CD4-positive, alpha-beta T cell (primary cell): ENCODE measurements at places on chromosomes 5 and 9.

DNA sequence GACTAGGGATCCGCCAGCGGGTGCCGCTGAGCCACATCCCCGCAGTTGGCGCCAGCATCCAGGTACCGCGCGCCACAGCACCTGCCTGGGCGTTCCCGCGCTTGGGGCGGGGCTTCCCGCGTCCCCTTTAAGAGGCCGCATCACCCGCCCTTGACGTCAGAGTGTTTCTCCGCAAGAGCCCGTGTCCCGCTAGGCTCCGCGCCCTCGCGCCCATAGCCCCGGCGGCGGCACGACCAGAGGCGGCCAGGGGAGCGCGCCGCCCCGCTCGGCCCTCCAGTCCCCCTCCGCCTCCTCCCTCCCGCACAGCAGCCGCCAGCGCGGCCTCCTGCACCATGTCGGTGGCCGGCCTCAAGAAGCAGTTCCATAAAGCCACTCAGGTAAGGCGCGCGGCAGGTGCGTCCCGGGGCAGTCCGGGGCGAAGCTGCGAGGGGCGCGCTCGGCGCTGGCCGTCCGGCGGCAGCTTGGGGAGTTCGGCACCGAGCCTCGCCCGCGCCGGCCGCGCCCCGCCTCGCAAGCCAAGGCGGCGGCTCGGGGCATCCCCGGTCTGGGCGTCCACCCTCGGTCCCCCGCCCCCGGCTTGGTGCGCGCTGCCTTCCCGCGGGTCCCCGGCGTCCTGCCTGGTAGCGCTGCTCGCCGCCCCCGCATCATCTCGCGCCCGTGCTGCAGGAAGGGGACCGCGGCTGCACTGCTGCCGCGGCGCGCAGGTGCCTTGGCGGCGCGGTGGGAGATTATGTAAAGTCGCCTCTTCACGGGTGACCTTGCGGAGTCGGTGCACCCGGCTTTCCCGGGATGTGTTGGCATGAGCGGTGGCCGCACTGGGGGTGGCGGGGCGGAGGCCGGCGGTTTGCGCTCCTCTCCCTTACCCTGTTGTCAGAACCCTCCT, at the start of gene SH3GL2:
Gene SH3GL2 (plus strand): TSS at position 156 of the 883 bp plus-strand sequence.
- DNase-seq = no peak

- DNase-seq = peak; percentile 9
These were observed 65.8 kb downstream of the MTX3 start for GRCh38 chr5:79924936-79925893.

GRCh38 chr5:95555553-95555952, 652 bp downstream of the ARSK start:
- DNase-seq = no peak

DNA sequence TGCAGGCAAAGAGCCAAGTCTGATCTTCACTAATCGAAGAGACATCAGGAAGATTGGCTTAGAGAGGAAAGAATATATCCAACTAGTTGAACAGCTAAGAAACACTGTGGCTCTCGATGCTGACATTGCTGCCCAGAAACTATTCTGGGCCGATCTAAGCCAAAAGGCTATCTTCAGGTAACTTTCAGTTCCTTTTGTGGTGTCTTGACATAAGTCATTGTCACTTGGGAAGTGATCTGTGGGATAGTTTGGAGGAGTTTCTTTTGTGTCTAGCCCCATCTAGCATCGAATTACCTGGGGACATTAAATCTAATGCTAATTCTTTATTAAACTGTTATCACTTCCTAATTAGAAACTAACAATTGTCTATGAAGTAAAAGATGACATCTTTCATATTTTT, 24.0 kb downstream of the VLDLR start:
- no peak for DNase-seq

GRCh38 chr9:132040808-132041207, 38.9 kb downstream of the MED27 start:
- no peak for DNase-seq

DNA sequence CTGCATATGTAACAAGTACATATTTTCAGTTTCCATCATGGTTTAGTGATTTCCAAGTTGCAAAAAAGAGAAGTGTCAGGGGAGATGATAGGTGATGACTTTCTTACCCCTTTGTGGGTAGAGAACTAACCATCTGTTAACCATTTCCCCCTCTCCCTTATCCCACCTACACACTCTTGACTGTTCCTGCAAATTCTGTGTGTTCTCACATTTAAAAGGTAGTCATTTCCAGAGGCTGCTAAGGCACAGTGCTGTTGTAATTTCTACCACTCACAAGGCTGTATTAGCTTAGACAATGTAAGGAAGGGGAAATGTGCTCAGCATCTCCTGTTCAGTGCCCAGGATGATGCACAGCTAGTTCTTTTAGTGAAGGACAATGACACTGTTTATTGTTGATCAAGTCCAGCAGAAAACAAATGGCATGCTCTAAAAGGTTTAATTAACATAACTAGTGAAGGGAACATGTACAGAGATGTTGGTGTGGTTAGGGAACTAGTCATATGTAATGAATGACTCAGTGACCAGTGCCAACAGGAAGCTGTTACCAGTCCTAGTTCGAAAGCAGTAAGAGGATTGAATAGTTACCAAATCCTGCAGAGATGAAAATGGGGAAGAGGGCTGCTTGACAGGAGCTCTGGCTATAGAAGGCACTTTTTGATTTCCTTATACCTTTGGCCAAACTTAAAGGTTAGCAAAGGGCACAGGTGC, 165.1 kb downstream of the PLK2 start:
- no peak for DNase-seq

- no peak for DNase-seq
These were observed 105.1 kb upstream of the SGCD start for GRCh38 chr5:156221816-156222215.

DNA sequence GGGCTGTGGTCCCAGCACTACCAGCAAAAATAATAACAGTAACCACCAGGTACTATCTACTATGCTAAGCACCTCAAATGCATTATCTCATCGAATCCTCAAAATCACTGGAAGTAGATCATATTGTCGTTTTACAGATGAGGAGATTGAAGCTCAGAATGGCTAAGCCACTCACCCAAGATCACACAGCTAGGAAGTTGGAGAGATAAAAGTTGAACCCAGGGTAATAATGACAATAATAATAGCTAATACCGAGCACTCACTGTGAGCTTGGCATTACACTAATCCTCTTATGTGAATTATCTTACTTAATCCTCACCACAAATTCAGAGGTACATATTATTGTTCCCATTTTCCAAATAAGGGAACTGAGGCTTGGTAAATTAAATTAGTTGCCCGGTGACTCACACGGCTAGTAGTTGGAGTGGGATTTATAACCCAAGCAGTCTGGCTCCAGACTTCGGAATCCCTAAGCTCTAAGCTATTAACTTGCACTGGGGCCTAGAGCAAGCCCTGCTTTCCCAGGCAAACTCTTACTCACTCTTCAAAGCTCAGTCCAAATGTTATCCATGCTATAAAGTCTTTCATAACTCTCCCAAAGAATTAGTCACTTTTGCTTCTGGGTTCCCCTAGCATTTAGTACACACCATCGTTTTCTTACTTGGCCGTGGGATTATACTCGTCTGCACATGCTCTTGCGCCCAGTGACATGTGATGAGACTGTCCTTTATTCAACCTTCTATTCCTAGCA, 3.8 kb downstream of the ARSI start:
- DNase-seq = no peak

- DNase-seq = no peak
These were observed 37.8 kb downstream of the FAM78A start for GRCh38 chr9:131238402-131239021.

DNA sequence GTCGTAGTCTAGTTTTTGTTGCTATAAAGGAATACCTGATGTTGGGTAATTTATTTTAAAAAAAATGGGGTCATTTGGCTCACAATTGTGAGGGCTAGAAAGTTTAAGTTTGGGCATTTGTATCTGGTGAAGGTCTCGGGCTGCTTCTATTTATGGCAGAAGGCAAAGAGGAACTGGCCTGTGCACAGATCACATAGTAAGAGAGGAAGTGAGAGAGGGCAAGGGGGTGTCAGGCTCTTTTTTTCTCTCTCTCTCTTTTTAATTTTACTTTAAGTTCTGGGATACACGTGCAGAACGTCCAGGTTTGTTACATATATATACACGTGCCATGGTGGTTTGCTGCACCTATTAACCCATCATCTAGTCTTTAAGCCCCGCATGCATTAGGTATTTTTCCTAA, 453.3 kb downstream of the DIRAS2 start:
- DNase-seq = no peak

DNA sequence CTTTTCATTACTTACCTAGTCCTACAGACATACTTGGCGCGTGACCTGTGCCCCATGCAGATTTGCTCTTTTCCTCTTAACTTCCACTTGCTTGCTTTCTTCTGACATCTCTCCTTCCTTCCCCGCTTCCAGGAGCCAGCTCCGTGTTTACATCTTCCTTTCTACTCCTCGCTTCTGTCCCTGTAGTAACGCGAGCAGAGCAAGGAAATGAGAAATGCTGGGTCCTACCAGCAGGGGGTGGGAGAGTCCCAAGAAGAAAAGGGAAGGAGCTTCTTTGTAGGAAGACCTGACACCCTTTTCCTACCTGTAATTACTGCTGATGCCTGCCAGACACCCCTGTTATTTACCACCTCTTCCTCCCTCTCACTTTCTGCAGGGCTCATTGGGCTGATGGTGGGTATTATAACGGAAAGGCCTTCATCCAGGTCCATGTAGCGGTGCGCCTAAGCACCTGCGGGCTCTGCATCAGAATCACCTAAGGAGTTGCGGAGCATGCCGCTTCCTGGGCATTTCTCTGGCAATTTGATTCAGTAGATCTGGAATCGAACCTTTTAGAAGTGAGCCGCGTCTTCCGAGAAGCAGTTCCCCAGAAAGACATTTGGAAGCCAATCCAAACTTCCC, 1260.8 kb upstream of the WWC1 start:
- DNase-seq = no peak
